Activated CD4-positive, alpha-beta T cell treated with anti-CD3 and anti-CD28 coated beads, Interleukin-2, Interleukin-6, amounts not matched to agents 100 ng/mL and 50 ng/mL, durations not matched to agents 16 hours and 8 hours (primary cell): ENCODE measurements at places on chromosomes 1 and 21.
A peak's percentile ranks its signal among the peaks of the same experiment; 100 is the strongest.

GRCh38 chr21:45669382-45669781 is 25.9 kb downstream of the PCBP3 start:
- no peak for DNase-seq

- no peak for DNase-seq
Measured at GRCh38 chr21:26570203-26570602, 2.9 kb downstream of the CYYR1 start.

DNA sequence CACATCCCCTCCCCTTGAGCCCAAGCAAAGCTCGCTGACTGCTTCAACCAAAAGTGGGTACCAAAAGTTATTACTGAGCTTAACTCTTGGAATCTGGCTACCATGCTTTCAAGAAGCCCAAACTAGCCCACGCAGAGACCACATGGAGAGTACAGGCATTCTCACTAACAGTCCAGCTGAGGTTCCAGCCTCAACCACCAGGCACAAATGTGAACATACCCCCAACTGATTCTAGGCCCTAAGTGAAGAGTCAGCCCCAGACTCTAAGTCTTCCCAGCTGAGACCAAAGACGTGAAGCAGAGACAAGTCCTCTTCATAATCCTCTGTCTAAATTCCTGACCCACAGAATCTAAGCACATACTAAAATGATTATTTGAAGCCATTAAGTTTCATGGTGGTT is 36.8 kb downstream of the EVI5 start:
- DNase-seq: no peak

DNA sequence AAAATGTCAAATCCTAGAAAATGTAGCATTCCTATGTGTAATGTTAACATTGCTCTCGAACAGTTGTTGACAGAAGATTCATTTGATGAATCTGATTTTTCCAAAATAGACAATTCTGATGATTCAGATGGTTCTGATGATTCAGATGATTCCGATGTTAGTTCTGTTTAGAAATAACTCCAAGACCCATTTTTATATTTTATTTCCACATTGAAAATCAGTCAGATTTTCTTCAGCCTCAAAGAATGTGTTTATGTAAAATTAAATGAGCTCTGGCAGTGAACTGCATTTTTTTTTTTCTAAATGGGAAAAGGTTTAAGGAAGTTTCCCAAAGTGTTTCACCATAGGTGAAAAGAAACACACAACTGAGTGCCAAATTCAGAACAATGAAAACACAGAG is 136.5 kb downstream of the TSEN15 start:
- no peak for DNase-seq

GRCh38 chr1:94246692-94247137 is 9.3 kb upstream of the ARHGAP29 start:
- DNase-seq: no peak

GRCh38 chr1:184818646-184819045 is 64.0 kb upstream of the EDEM3 start:
- no peak for DNase-seq

DNA sequence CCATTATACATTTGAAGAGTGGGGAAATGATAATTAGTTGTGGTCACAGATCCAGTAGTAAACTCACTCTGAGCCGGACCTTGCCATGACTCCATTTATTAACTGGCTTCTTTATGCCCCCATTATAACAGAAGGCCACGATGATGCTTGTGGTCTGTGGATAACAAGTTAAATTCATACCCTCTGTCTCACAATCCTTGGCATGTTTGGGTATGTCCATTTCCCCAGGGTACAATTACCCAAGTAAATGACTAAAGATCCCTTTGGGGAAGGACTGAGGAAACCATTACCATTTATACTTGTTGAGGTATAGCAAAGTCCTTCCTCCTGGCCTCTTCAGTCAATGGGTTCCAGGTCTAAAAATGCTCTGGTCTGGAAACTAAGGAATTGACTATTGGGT is 7.3 kb upstream of the USP1 start:
- no peak for DNase-seq

DNA sequence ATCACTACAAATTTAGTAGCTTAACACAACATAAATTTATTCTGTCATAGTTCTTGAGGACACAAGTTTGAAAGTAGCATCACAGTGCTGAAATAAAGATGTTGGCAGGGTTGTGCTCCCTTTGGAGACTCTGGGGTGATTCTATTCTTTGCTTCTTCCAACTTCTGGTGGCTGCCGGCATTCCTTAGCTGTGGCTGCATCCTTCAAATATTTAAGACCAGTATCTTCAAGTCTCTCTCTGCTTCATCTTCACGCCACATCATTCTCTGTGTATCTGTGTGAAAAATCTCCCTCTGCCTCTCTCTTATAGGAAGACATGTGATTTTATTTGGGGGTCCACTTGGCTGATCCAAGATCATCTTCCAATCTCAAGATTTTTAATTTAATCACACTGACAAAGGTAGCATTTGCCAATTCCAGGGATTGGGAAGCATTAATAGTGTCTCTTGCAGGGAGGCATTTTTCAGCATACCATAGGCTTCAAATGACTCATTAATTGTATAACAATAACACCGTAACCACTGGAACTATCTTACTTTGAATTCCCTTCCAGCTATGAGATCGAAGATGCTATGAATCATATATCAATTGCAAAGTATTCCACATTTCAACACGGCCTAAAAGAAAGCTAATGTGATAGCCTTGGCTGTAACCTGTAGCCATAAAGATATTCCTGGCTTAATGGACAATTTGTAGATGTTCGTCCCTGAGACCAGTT is 74.6 kb downstream of the DPT start:
- DNase-seq: no peak

DNA sequence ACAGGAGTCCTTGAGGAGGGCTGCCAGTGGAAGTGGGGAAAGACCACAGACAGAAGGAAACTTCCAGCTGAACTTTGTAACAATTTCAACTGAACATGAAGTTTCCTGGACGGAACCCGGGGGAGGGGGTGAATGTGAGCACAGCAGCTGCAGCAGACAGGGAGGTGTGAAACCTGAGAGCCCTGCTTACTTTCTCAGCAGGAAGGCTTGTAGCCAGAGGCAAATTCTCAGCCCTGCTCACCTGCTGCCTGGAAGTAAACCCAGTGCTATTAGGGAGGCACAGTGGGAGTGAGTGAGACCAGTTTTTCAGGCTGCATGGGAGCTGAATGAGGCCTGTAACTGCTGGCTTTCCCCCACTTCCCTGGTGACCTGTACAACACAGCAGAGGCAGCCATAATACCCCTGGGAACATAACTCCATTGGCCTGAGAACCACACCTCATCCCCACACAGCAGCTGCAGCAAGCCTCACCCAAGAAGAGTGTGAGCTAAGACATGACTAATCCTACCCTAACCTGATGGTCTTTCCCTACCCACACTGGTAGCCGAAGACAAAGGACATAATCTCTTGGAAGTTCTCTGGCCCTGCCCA is 9.6 kb upstream of the SPRR2F start:
- DNase-seq: no peak

- DNase-seq: no peak
Measured at GRCh38 chr1:234923626-234924025, 205.0 kb downstream of the TOMM20 start.

DNA sequence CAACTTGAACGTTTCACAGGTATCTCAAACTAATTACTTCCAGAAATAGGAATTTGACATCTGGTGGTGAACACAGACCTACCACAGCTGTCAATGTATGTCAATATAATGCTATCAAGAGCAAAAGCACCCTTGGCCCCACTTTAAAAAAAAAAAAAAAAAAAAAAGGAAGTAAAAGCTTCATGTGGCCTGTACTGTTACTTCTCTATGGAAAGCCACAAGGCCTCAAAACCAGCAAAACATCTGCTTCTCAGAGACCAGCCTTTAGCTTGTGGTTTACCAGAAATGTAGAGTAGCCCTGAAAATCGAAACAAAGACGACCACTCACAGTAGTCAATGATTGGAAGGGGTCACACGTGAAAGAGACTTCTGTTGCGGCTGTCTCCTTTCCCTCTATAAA is 109.6 kb downstream of the SLC45A1 start:
- DNase-seq: peak; percentile 63

DNA sequence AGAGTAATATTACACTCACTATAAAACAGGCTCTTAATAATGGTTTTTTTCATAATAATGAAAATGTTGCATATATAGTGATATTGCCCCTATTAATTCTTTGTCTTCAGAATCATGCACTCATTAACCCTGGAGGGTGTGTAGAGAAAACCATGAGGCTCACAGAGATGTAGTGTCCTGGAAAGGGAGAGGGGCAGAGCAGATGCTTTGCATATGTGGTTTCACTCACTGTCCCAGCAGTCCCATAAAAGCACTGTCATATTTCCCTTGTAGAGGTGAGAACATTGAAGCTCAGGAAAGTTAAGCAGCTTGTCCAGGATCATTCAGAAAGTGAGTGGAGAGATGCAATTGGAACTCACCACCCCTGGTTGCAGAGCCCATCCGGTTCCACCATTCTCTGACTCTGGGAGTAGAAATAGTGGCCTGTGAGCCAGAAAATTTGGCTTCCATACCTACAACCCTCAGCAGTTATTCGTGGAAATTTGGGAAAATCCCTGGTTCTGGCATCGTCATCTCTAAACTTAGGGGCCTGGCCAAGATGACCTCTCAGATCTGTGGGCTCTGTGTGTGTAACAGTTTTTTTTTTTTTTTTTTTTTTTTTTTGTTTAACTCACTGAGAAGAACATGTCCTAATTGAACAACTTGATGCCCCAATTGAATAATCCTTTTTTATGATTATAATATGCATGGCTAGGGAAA is 86.4 kb downstream of the RGL1 start:
- DNase-seq: no peak

DNA sequence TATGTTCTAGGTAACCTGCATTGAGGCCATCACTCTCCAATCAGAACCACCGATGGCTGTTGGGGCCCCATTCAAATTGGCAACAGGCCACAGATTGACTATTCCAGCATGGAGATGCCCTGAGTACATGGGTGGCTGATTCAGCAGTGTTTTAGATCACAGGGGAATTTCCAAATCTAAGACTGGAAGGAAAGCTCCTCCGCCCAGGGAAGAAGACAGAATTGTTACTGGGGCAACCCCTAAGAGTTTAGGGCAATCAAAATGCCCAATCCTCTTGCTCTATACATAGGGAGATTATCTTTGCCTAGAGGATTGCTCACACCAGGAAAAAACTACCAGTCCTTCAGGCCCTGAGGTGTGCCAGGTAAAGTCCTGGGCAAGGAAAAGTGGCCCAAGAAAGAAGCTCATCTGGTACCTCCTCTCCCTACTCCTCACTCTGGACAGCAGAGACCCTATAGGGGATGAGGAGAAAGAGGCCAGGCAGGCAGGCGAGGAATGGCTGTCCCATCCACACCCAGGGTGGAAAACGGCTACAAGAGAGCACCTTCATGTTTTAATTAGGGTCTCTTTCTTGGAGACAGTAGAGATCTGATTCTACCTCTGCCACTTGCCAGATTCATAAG is 5.8 kb downstream of the S100A8 start:
- DNase-seq: no peak

- DNase-seq: no peak
Measured at GRCh38 chr1:184660462-184661191, 94.0 kb downstream of the EDEM3 start.

DNA sequence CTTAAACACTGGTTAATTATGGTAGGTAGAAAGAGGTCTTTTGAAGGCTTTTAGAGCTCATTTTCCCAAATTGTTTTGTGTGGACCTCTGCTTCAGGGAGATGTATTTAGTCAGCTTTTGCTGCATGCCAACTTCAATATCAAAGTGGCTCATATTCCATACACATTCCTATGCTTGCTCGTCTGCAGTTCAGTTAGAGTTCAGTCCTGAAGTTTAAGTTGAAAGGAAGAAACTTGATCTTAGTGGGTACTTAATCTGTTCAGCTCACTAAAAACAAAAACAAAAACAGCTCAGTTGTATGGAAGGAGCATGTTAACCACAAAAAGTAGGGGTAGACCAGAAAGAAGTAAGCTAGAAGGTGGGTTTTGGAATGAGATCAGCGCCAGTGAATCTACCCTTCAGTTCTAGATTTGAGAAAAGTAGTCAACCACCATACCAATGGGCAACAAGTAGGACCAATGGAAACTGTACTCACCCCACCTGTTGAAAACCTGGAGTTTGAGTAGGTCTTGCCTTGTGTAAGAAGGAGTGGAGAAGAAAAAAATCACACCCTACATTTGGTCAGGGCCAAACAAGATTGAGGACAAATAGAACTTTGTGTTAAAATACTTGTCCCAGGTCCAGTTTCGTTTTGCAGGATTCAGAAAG is 58.0 kb downstream of the LEPR start:
- DNase-seq: peak; percentile 15

GRCh38 chr21:45164838-45165237 is 90.5 kb downstream of the ADARB1 start:
- DNase-seq: no peak

DNA sequence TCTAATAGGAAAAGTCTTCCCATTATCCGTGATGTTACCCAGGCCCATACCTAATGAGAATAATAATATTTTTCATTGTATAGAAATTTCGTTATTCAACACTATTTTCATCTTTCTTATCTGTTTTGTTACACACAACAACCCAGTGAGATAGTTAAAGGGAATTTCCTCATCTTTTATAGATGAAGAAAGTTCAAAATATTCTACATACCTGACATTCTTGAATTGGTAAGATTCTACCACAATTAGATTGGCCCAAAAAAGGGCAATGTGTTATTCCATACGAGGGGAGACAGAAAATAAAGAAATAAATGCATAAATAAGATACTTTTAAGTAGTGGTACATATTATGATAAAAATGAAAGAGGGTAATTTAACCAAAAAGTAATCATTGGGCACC is 405.5 kb upstream of the ADAMTS5 start:
- no peak for DNase-seq

- no peak for DNase-seq
Measured at GRCh38 chr1:108199201-108199691, 897 bp downstream of the SLC25A24 start.

DNA sequence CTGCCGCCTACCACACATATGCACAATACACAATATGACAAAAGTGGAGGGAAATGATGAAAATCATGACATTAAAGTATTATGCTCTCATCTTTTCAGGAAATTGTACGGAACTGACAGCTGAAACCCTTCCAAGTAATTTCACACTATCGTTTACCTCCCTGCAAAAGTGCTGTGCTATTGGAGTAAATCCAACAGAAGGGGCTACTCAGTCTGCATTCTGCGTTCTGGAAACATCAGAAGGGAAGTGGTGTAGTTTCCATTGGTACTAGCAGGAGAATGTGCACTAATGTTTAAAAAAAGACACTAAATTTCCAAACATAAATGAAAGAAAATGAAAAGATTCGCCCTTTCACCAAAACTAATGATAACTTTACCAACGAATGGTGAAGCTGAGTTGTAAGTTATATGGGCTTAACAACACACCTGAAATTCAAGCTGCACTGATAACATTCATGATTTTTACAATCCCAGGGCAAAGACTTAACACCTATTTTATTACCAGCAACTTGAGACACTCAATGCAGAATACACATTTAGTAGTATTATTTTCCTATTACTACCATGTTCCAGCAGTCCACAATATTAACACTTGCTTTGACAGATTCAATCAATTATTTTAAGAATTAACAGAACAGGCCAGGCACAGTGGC is 3.2 kb downstream of the DENND1B start:
- DNase-seq: no peak

DNA sequence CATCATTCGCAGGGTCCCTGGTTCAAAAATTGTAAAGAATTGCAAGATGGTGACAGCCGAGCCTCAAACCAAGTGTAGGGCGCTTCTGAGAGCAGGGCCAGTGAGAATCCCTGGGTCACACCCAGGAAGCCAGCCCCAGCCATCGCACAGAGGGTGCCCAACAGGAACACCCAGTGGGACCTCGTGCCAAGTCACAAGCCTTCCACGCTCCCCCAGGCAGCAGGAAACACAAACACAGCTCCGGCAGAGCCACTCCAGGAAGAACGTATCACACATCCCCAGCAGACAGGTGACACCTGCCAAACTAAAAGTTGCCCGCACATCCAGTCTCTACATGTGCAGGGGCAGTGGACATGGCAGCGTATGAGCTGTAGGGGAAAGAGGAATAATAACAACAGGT is 20.2 kb downstream of the DHRS3 start:
- DNase-seq: no peak
